ENCODE measurements at places on chromosomes 1 and 21.

- DNase-seq = no peak
Measured at GRCh38 chr1:22738069-22738435, 27.4 kb downstream of the EPHB2 start.

GRCh38 chr21:44996983-44997936 is 57.4 kb downstream of the SLX9 start:
- no peak for DNase-seq

- DNase-seq = peak; percentile 66
Measured at GRCh38 chr1:218665221-218665620, 320.1 kb downstream of the TGFB2 start.

DNA sequence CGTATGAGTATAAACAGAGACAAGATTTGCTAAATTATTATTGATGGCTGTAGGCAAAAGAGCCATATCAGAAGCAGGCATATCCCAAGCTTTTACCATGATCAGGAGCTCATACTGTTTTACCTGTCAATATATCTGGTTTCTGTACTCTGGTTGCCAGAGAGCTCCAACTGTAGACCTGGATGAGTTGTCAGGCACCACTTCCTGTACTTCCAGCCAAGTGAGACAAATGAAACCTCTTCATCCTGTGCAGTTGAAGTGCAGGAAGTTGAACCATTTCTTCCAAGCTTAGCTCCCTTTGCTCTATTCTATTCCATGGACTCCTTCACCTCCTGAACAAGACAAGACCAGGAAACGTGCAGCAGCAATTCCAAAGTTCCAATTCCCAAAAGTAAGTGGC is 115.6 kb downstream of the ZNF281 start:
- no peak for DNase-seq

- no peak for DNase-seq
Measured at GRCh38 chr21:34367320-34367935, 3.6 kb downstream of the KCNE2 start.

DNA sequence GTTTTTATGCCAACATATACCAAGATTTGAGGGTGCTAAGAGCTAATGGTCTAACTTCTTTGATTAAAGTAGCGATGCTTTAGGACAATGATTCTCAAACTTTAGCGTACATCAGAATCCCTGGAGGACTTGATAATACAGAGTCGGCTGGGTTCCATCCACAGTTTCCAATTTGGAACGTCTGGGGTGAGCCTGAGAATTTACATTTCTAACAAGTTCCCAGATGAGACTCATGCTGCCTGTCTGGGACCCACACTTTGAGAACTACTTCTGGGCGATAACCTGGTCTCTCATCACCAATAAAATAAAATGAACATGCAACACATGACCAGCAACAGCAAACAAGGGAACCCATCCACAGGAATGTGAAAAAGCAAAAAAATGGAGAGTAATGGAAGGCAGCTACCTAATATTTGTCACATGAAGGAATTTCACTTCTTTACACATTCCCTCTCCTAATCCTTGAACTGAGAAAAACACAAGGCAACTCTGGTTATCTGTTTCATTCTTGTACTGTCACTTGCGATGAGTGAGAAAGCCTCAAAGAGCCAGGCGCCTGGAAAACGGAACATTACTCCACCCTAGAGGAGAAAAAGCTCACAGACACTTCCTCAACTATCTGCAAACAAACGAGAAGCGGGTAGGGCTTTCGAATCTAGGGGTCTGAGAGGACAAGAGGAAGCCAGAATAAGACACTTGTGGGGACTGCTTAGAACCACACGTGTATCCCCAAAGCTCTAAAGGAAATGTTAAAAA is 14.0 kb downstream of the HSF2BP start:
- DNase-seq = peak; percentile 89

DNA sequence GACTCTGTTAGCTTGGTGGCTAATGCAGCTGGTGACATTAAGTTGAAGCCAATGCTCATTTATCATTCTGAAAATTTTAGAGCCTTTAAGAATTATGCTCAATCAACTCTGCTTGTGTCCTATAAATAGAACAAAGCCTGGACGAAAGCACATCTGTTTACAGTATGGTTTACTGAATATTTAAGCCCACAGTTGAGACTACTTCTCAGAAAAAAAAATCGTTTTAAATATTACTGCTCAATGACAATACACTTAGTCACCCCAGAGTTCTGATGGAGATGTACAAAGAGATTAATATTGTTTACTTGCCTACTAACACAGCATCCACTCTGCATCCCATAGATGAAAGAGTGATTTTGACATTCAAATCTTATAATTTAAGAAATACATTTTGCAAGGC is 79.6 kb downstream of the NEGR1 start:
- DNase-seq = no peak

- DNase-seq = no peak
Measured at GRCh38 chr1:63898428-63899196, 124.8 kb downstream of the ROR1 start.

DNA sequence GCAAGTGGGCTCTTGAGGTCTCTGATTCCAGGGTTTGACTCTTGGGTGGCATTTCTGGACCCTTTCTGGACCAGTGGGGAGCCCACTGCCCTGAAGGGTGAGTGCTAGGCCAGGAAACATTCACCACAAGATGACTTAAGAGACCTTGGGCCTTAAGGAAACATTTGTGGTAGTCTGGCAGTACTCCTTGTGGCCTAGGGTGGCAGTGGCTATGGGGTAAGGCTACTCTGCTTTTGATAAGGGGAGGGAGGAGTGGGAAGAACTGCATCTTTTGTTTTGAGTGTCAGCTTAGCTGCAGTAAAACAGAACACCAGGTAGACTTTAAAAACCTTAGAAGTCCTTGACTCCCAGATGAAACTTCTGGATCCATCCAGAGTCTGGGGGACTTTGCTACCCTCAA is 529.3 kb upstream of the LRRC7 start:
- DNase-seq = no peak

DNA sequence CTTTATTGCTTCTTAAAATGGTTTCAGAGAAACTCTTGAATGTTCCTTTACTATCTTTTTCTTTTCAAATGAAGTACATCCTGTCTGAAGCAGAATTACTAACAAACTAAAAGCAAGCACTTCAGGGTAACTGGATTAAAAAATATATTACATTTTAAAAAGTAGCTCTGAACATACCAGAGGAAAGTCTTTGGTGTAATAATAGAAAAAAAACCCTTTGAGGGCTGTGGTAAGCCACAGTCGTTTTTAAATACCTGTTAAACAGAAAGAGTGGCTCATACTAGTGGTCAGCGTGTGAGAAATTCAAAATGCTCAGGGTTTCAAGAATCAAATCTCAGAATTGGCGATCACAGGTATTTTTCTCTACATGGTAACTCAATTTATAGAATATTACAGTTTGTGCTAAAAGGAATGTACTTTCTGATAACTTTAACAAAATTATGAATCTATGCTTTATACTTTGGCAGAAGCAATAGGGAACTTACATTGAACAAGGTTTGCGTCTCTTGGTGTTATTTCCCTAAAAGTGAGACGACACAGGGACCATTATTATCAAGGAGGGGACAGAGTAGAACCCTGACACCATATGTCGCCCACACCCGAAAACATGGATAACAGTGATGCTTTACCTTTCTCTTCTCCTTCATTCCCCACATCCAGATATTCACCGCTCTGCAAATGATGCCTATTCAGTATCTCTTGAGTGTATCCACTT is 97.0 kb upstream of the DPH5 start:
- no peak for DNase-seq

GRCh38 chr1:203342192-203342940 is 8.6 kb downstream of the FMOD start:
- DNase-seq = no peak

- peak; percentile 95 for DNase-seq
Measured at GRCh38 chr1:91844862-91845528, 41.0 kb downstream of the TGFBR3 start.

DNA sequence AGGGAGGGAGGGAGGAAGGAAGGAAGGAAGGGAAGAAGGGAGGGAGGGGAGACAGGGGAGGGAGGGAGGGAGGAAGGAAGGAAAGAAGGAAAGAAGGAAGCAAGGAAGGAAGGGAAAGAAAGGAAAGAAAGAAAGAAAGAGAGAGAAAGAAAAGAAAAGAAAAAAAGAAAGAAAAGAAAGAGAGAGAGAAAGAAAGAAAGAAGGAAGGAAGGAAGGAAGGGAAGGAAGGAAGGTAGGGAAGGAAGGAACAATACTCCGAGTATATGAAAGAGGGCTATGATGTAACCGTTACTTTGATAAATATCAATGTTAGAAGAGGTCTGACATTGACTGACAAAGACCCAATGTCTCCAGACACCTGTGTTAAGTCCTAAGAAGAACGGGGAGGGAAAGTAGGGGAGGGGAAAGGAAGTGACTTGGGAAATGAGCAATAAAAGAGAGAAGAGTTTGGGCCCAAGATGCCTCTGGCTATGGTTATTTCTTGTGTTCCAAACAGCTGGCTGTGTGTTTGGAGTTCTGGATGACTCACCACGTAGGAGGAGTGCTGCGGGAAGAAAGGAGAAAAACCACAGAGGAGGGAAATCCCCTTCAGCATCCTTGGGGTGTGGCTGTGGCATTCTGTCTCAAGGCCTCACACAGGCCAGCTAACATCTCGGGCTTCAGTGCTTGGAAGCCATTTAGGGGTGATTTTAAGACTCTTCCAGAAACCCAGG is 37.0 kb upstream of the RXRG start:
- DNase-seq = no peak

DNA sequence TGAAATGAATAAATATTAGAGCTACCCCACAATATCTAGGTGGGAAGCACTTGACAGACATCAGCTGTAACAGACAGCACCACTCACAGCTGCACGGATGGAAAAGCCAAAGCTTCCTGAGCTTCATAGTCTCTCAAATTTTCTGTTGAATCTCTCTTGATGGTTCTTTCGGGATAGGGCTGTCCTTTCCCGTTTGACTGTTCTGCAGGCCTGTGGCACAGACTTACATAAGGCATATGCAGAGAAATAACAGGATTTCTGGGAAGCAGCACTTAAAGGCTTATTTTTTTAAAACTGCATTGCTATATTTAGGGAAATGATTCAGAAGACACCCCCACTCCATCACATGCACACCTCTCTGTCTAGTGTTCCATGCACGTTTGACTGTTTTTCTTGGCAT is 77.5 kb downstream of the ZNF648 start:
- DNase-seq = no peak

DNA sequence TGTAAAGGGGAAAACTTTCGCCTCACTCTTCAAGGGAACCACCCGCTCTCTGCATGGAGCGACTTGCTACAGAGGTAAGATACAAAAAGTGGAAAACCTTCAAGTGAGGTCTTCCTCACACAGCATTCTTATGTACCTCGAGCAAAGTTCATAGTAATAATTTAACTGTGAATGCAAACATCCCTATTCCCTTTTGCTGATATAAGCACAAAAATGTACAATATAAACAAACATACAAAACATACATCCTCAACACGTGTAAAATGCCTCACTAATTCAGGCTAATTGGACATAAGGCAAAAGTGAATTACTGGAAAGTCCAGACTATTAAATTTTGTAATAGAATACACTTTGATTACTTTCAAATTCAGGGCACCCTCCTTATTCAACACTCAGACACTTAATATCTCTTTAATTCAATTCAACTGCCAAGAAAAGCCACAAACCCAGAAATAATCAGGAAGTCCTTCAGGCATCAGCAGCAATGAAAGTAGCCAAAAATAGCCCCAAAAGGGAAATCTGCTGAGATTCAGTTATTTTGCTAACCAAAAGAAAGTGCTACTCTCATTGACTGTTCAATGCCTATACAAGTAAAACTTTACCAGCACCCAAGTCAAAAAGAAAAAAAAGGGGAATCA is 15.2 kb upstream of the LMX1A start:
- DNase-seq = no peak

DNA sequence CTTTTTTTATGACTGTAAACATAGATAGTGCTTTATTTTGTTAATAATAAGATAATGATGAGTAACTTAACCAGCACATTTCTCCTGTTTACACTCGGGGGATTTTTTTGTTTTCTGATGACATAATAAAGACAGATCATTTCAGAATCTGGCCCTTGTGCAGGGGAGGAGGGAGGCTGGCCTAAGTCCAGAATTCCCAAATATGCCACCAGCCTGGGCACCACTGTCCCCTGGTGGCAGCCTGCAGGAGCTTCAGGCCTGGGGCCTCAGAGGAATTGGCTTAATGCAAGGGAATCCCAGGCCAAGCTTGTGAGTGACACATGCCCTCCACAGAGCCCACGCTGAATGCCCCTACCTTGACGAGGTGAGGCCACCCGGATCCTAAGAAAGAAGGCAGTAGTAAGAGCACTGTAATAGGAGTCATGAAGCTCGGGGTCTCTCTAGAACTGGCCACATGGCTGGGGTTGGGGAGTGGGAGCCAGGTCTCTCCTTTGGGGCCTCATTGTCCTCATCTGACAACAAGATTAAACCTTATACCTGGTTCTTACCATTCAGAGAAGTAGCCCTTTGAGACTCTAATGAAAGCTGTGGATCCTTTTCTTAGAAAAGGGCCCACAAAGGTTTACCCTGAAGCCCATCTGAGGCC is 24.1 kb downstream of the ETNK2 start:
- DNase-seq = no peak

GRCh38 chr1:42886800-42887199 is 40.4 kb downstream of the ZNF691 start:
- DNase-seq = no peak

- no peak for DNase-seq
Measured at GRCh38 chr1:161189036-161189435, 9.8 kb downstream of the ADAMTS4 start.

GRCh38 chr1:201916649-201917249 is 28.1 kb downstream of the SHISA4 start:
- no peak for DNase-seq

GRCh38 chr1:34715139-34715538 is 39.7 kb upstream of the GJB5 start:
- DNase-seq = no peak

GRCh38 chr1:154483941-154484803 is 17.8 kb upstream of the TDRD10 start:
- DNase-seq = peak; percentile 73

GRCh38 chr21:46038871-46039397 is 57.4 kb downstream of the COL6A1 start:
- no peak for DNase-seq

GRCh38 chr1:45620588-45621500 is 3.0 kb downstream of the CCDC17 start:
- DNase-seq = no peak

GRCh38 chr1:185087101-185087500 is 41.7 kb downstream of the RNF2 start:
- no peak for DNase-seq

GRCh38 chr1:26717017-26717491 is 21.2 kb downstream of the ARID1A start:
- DNase-seq = no peak

DNA sequence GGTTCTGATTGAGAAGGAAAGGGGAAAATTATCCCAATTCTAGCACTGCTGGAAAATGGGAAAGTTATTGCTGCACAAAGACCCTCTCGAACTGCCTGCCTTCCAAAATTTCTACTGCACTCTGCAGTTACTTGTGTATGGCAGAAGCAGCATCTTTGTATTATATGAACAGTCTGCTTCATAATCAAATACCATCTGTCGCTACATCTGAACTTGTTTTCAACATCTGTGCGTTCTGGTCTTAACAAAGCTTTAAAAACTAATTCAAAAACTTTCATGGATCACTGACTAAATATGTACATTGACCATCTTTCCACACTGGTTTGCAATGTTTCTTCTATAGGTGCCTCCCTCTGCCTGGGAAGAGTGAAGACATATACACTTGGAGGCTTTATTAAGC is 79.2 kb downstream of the PROX1 start:
- no peak for DNase-seq

GRCh38 chr1:182146286-182146685 is 84.8 kb upstream of the ZNF648 start:
- DNase-seq = no peak

GRCh38 chr1:25106352-25106751 is 126.0 kb downstream of the SYF2 start:
- no peak for DNase-seq

Measured in retinal pigment epithelial cell (primary cell).